ENCODE measurements at places on chromosomes 11 and 22.

GRCh38 chr11:73716153-73717056, 44.5 kb downstream of the RAB6A start:
- no peak for DNase-seq

GRCh38 chr11:117144477-117145392, 648 bp downstream of the PAFAH1B2 start:
- DNase-seq = no peak

- no peak for DNase-seq
Measured at GRCh38 chr22:30945653-30946052, 22.9 kb downstream of the MORC2 start.

GRCh38 chr11:13355191-13355590, 77.6 kb downstream of the BMAL1 start:
- DNase-seq = no peak

DNA sequence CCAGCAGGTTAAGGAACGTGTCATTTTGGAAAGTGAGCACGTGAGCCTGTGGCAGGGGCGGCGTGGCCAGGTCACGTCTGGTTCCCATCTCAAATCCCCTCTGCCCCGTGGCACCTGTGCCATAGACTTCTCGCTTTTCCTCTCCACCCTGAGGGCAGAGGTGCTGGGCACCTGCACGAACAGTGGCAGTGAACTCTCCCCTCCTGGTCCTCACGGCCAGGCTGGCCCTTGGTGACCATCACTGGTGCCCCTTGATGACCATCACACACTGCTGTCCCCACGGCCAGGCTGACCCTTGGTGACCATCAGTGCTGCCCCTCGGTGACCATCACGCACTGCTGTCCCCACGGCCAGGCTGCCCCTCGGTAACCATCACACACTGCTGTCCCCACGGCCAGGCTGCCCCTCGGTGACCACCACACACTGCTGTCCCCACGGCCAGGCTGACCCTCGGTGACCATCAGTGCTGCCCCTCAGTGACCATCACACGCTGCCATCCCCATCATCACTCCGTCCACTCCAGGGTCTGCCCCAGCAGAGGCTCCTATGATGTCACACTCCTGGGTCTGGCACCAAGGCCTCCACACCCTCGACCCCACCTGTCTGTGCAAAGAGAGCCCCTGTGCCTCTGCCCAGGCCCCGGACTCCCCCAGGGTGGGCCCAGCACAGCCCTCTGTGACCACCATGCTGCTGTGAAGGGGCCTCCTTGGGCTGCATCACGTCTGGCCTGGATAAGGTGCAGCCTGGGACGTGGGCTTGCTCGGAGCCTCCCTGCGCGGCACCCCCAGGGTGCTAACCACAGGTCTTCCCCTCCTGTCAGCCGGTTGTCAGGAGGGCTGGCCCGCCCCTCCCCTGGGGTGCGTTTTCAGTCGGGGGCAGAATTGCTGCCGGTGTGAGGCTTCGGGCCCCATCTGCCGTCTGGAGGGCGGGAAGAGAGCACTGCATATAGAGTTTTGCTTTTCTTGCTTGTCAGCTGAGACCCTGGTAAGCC, 738.6 kb downstream of the BRD1 start:
- DNase-seq = no peak

GRCh38 chr11:95977534-95978174, 53.7 kb upstream of the MTMR2 start:
- no peak for DNase-seq

DNA sequence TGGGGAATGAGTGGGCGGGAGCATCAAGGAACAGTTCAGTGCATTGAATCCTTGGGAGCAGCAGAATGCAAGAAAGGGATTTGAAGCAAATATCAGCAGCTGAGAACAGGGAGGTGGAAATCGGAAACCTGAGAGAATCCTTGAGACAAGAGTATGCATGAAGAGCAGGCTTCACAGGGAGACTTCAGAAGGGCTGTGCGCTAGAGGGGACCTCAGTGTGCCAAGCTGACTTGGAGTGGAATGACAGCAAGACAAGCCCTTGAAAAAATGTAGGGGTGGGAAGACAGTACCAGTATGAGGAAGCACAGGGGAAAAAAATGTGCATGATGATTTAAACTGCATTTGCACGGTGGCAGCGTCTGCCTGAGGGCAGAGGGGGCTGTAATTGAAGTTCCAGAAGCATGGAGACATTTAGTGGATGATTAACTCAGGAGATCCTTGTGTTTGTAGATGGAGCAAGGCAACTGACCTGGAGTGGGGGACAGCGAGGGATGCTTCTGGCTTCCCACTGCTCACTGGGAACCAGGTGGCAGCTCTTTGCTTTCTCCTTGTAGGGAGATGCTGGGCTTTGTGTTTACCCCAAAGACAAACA, 204.9 kb upstream of the PLET1 start:
- DNase-seq = no peak

DNA sequence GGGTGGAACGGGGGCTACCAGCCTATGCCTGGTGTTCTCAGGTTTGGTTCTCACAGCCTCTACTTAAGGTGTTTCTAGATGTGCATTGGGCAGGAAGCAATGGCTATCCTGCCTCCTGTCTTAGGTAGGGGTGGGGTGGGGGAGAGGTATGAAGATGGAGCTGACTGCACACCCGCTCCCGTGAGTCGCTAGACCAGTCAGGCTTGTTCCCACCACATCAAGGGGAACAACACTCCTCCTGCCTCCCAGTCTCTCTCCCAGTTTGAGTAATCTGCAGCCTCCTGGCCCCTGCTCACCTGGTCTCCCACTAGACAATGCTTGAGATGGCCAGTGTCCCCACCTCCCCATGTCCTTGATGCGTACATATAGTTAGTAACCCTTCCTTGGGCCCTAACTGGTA, 79.3 kb upstream of the TENM4 start:
- no peak for DNase-seq

DNA sequence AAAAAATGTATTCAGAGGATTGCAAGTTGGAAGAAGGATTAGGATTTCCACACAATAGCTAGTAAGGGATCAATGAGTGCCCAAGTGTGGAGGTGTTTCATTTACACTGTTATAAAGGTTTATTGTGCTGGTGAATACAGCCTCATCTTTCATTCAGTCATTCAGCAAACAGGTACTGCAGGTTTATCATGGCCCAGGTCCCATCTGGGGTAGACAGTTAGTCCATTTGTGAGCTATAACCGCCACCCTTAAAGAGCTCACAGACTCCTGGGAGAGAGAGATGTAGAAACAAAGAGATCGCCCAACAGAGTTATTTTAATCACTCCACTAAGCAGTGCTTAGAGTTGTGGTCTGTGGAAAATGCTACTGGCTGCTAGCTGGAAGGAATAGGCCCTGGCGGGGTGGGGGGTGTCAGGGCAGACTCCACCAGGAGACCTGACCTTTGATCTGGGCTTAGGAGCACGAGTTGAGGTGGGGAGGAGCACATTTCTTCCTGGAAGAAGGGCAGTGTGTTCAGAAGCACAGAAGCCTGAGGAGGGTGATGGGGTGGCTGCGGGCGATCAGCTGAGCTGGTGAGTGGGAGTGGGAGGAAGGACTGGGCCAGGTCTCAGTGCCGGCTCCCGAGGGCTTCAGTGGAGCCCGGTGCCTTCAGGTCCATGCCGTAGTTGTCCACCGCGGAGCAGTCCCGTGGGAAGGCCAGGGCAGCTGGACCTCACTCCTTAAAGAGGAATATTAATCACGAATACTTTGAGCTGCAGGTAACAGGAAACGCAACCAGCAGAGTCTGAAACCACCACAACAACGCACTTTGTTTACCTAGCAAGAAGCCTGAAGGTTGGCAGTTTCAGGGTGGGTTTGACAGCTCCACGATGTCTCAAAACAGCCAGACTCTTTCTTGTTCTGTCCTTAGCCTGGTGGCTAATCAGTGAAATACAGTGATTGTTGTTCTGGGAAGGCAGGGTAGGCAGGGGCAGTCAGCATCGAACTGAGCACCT, 11.2 kb downstream of the TOM1 start:
- no peak for DNase-seq

DNA sequence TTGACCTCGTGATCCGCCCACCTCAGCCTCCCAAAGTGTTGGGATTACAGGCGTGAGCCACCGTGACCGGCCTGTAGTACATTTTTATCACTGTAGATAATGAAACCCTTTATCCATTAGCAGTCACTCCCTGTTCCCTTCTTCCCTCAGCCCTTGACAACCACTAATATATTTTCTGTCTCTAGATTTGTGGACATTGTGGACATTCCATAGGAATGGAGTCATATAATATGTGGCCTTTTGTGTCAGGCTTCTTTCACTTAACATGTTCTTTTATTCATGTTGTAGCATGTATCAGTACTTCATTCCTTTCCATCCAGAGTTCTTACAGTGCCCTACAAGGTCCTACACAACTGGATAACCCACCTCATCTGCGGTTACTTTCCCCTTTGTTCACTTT, 30.5 kb downstream of the RRM1 start:
- no peak for DNase-seq

DNA sequence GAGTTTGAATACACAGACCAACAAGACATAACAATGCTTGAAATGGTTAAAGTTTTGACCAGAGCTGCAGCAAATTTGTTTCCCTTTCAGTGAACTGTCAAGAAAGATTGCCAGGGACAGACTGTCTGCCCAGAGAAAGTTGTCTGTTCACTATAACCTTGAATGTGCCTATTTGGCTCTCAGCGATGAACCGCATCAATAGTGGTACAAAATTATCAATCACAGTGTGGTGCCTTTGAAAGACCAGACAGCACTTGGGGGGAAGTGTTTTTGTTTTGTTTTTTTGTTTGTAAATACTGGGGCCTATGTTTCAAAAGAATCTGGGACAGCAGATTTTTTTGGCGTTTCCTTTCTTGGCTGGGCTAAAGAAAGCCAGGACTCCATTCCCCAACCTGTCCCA, 123.1 kb downstream of the CD44 start:
- no peak for DNase-seq

Data from central memory CD8-positive, alpha-beta T cell (primary cell).